ENCODE measurements at places on chromosomes 2 and 18. TPM values are rescaled to one million over a fixed set of nuclear protein-coding genes. Genes with fewer than 3 reads are reported as not detected.

DNA sequence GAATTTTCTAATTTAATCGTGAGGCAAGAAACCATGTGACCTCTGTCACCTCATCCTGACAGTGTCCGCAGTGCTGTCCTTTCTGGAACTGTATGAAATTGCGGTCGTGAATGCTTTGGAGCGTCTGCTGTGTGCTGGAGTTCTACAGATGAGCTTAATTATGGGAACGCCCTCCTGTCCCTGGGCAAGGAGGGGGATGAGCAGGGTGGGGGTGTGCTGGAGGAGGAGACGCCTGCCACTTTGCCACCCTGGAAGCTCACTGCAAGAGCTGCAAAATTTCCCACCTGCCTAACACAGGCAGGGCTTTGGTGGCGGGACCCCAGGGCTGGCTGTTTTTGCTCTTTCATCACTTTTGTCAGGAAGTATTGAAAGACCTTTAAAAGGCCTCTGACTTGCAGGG is 6.5 kb downstream of the LPIN1 start:
- ATAC-seq: no peak

- no peak for ATAC-seq
Observed at GRCh38 chr18:845152-845819, 33.2 kb upstream of the YES1 start.

The PRSS56 gene
- total RNA-seq: not detected

The ORMDL1 gene
- total RNA-seq: 24.5 TPM

The GKN1 gene
- not detected for total RNA-seq
